ENCODE measurements at places on chromosomes 7 and 10.

DNA sequence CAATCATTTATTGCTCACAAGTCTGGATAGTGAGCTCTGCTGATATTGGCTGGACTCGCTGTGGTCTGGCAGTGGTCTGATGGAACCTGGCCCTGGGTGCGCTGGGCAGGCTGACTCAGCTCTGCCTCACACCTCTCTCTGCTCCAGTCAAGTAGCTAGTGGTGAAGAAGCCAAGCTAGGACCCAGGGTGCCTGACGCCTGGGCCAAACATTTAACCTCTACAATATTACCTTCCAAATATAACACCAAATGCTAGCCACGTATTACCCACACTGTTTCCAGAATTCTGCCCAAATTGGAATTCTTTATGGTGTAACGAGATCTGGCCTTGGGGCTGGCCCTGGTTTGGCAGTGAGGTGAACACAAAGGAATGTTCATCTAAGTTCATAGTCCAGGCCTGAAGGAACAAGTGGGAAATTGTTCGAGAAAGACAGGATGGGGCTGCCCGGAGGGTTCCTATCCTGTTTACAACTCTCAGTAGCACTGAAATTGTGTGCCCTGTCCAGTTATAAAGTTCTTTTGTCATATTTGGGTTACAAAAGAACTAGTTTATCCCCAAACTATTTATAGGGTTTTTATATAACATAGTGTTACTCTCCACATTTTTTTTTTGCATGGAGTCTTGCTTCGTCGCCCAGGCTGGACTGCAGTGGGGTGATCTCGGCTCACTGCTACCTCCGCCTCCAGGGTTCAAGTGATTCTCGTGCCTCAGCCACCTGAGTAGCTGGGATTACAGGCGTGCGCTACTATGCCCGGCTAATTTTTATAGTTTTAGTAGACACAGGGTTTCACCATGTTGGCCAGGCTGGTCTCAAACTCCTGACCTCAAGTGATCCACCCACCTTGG is 16.3 kb downstream of the OR2AE1 start:
- DNase-seq, result no peak

- DNase-seq, result no peak
Measured at GRCh38 chr10:118505363-118505762, 90.1 kb downstream of the PRLHR start.

- DNase-seq, result no peak
Measured at GRCh38 chr10:73647211-73647874, 6.1 kb upstream of the MYOZ1 start.

GRCh38 chr7:39672176-39672575 is 48.8 kb downstream of the RALA start:
- DNase-seq, result no peak

DNA sequence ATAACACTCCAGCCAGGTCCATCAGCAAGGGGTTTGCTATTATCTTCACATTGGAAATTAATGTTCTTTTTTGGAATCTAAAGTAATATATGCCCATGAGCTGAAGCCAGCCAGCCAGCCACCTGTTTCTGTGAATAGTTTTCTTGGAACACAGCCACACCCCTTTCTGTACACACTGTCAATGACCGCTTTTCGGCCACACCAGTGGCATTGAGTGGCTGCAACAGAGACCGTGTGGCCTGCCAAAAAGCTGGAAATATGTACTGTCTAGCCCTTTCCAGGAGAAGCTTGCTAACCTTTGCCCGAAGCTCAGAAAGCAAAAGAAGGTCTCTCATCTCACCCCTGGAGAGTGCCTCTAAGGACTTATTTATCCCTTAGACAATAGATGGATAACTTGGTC is 98.5 kb upstream of the NPS start:
- DNase-seq, result no peak

DNA sequence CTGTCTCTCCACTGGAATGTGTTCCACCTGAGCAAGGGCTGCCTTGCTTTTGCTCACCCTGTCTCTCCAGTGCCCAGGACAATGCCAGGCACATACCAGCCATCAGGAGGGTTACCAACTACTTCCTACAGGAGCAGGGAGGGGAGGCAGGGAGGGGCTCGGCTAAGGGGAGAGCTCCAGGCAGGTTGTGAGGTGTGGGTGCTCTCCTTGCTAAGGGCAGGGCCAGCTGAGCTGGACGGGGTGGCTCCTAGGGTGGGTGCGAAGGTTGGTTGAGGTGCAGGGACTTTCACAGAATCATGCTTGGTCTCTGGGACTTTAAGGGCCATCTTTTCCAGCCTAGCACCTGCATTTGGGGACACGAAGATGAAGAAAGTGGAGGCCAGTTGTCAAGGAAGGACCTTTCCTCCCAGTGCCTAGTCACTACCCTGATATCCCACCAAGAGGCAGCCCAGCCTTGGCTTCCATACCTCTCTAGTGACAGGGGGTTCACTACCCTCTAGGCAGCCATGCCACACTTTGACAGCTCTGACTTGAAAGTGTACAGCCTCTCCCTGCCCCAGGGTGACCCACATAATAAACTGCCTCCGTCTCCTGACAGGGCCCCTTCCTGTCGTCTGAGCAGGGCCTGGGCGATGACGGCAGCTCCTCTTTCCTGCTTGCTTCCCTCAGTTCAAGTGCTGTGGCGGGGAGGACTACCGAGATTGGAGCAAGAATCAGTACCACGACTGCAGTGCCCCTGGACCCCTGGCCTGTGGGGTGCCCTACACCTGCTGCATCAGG is 46.5 kb downstream of the TSPAN15 start:
- DNase-seq, result no peak

DNA sequence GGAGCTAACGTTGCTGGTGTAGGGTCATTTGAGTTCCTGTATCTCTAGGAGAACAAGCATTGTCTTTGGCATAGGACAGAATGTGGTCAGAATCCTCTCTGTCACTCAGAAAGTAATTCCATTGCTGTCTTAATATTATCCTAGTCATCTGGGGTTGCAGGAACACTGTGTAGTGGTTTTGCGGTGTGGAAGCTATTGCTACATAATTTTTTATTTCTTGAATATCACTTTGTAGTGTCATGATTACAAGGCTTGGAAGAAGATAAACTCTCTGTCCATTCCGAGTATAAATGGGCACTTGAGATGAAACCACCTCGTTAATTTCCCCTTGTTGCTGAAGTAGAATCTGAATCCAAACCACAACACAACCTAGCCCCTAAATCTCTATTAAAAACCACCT is 919.2 kb downstream of the LRMDA start:
- DNase-seq, result no peak

All from effector CD4-positive, alpha-beta T cell (primary cell).